ENCODE measurements at places on chromosomes 2 and 18. TPM values are rescaled to one million over a fixed set of nuclear protein-coding genes. Genes with fewer than 3 reads are reported as not detected.

GRCh38 chr2:237874585-237875161 is 15.2 kb downstream of the RAMP1 start:
- no peak for DNase-seq

GAL3ST2 gene
- 0.41 TPM for total RNA-seq

AGXT gene
- not detected for total RNA-seq

DCDC2C gene
- 1.2 TPM for total RNA-seq

Data from frontal cortex (tissue), 4 donors.